Right lung (tissue), 10 donors: ENCODE measurements at places on chromosomes 1 and 21. TPM values are rescaled to one million over a fixed set of nuclear protein-coding genes. Genes with fewer than 3 reads are reported as not detected.

INSRR gene
- polyA plus RNA-seq: 0.05 TPM

KIFAP3 gene
- polyA plus RNA-seq: 34.2 TPM

HSD3B2 gene
- 0.23 TPM for polyA plus RNA-seq

SLFNL1 gene
- polyA plus RNA-seq: 1.9 TPM

SPOCD1 gene
- polyA plus RNA-seq: 0.30 TPM

HSF2BP gene
- polyA plus RNA-seq: 1.3 TPM

PROK1 gene
- polyA plus RNA-seq: not detected

WDTC1 gene
- polyA plus RNA-seq: 32.0 TPM

C1orf115 gene
- 19.4 TPM for polyA plus RNA-seq

AADACL3 gene
- polyA plus RNA-seq: not detected

- no peak for DNase-seq
These were observed 164.2 kb upstream of the C1orf21 start for GRCh38 chr1:184222652-184223052.

DNA sequence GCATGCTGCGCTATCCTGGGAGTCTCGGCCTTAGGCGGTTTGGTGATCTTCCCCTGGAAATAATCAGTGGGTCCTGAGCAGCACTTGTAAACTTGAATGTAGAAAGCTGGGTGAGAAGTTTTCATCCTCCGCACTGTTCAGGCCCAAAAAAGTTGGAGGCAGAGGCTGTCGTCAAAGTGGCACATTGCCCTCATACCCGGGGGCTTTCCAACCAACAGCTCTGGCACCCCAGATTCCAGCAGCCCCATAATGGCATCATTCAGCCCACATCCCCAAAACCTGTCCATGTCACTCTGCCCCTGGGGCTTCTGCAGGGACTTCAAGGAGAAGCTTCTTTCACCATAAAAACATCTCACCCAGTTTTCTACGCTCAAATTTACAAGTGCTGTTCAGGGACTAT lies 59.3 kb downstream of the TOR1AIP2 start:
- DNase-seq: no peak

DNA sequence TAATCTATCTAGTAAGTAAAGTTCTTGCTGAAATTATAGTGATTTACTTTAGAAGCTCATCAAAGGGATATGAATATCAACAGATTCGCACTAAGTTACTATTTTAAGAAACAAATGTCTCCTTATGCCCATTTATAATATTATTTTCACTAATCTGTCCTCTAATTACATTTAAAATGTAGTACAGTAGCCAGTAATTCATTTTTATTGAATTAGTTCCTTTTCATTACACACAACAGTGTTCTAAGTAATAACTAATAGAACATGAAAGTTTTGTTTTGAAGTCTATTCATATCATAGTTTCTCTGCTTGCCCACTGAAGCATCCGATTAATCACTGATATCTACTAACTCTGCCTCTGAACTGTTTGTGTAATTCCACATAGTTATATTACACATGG lies 225.8 kb downstream of the NEGR1 start:
- DNase-seq: no peak

GRCh38 chr1:21050031-21050430 lies 126.7 kb downstream of the EIF4G3 start:
- no peak for DNase-seq

- DNase-seq: no peak
These were observed 204.3 kb upstream of the GRIK3 start for GRCh38 chr1:37238364-37239224.

DNA sequence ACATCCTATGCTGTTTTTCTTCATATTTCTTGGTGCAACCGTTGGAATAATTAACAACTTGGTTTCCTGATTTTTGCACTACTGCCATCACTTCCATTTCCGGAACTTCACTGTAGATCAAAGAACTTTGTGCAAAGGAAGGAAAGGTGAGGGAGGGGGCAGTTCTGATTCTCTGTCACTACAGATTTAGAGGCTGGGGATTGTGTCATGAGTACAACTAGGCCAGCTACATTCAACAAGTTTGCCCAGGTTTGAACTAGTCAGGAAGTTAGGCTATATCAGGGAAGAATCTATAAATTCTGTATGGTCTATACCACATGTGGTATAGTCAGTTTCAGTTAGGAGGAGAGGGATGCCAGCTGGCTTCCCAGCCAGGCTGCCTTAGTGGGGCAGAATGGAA lies 84.2 kb downstream of the RGL1 start:
- no peak for DNase-seq

DNA sequence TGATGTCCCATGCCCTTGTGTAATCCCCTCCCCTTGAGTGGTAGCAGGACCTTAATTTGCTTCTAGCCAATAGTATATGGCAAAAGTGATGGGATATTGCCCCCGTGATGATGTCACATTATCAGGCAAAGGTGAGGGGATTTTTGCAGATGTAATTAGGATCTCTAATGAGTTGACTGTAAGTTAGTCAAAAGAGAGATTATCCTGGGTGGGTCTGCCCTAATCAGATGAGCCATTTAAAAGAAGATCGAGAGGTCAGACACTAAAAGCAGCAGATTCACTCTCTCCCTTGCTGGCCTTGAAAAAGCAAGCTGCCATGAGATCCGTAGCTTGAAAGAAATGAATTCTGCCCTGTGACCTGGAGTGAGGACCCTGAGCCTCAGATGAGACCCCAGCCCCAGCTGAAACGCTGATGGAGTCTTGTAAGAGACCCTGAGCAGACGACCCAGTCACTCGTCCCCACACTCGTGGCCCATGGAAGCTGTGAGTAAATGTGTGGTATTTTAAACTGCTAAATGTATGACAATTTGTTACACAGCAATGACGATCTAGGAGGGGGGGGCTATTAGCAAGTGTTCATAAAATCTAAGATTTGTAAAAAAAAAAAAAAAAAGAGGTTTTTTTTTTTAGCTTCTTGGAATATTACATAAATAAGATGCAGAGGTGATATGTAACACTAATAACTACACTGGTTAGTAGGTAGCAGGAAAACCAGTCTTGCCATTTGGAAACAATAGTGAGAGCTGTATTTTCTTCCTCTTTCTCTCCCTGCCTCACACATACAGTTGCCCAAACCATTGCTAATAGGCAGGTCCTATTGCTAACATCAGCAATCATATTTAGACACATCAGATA lies 50.3 kb upstream of the TARBP1 start:
- DNase-seq: no peak

- DNase-seq: no peak
These were observed 47.6 kb upstream of the PPP2R5A start for GRCh38 chr1:212237651-212238050.

DNA sequence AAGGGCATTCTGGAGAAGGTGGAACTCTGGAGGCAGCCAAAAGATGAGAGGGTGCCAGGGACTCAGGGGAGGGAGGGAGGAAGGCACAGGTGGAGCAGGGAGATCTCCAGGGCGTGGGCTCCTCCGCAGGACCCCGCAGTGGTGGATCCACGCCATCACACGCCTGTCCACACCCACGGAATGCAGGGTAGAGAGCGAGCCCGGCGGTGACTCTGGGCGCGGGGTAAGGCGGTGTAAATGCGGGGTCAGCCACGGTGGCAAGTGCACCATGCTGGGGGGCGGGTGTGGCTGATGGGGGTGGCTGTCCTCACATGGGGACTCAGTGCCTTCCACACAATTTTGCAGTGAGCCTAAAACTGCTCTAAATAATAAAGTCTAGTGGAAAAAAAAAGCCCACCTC lies 105.1 kb upstream of the TTC34 start:
- DNase-seq: no peak

- DNase-seq: no peak
These were observed 10.9 kb downstream of the SMAP2 start for GRCh38 chr1:40384413-40384762.

DNA sequence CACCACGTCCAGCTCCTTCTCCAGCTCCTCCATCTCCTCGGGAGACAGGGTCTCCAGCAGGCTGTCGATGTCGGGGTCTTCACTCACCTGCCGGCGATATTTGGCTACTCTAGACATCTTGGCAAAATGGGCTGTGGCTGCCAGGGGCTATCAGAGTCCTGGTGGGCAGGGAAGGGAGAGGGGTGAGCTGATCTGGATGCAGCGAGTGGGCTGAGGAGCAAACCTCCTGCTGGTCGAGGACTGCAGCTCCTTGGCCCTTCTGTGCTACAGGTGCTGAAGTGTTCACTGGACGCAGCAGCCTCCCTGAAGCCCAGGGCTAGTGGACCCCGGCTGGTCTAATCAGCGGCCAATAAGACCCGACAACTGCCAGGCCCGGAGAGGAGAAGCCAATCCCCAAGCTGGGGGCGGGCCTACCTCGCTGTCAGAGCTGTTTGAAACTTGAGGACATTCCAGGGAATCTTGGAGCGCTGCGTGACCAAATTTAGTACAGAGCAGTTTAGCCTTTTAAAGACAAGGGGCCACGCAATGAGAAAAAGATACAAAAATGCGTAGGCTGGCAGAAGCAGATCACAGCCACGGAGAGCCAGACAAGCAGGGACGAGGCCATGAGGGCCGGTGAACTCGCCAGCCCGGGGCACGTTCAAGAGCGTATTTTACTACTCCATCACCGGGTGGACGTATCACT lies at the start of gene LMOD1:
Gene LMOD1 (minus strand): TSS at position 325 of the 685 bp plus-strand sequence. CDS start 208 bp downstream, at position 117.
- peak; percentile 82 for DNase-seq

DNA sequence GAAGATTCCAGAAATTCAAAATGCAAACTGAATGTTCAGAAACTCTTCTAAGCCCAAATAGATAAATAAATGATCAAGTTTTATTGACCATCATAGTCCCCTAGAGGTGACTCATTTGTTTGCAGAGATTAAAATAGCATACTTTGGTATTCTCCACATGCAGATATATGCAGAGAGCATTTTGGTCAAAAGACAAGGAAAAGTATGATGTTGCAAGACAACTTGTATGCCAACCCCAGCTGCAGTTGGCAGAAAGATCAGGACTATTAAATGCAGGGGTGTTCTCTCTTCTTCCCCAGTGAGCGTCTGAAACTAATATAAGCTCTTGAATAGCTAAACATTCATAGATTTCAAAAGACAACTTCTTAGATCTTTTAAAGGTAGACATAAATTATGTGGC lies 404.9 kb downstream of the LTN1 start:
- no peak for DNase-seq

GRCh38 chr1:78227705-78228635 lies 182.2 kb downstream of the GIPC2 start:
- no peak for DNase-seq

DNA sequence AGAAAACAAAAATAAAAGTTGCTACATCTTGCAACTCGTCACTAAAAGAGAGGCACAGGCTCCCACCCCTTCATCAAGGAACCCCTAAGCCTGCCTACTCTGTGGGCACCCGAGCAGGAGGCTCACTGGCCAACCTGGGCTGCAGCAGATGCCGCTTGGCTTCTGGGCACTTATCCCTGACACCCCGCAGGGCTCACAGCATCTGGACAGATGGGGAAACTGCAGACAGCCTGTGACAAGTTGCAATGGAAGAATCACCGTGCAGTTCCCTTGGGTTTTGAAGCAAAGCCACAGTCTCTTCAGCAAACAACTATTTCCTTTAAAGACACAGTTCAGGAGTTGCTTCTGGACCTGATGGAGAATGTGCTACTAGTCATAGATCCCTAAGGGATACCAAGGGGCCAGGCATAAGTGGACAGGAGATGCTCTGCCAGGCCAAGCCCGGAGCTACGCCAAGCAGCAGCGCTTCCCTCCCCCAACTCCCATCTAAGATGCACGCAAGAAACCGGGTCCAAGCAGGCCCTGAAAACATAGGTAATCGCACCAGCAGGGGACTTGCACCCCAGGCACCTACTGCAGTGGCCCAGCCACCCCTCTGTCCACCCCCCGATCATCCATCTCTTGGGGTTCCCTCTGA lies 170.6 kb downstream of the NPHP4 start:
- no peak for DNase-seq

DNA sequence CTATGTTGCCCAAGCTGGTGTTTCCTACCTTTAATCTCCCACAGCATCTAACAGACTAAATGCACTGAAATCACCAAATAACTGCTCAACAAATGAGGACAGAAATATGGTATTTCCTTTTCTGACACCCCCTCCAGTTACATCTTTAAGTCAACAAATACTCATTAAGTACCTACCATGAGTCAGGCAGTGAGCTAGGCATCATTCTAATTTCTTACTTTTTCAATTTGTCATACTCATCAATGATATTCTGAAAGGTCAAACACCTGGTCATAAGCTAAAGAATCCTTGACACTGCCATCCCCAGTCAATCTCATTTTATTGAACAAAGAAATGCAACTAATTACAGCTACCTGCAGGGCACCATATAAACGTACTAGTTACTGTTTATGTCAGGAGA lies 36.6 kb downstream of the LUZP1 start:
- DNase-seq: no peak

GRCh38 chr1:72023063-72023930 lies 259.0 kb downstream of the NEGR1 start:
- DNase-seq: no peak

- DNase-seq: no peak
These were observed 43.9 kb downstream of the ZNF281 start for GRCh38 chr1:200365897-200366426.

- no peak for DNase-seq
These were observed 361.1 kb upstream of the CHRM3 start for GRCh38 chr1:239025223-239025622.

- DNase-seq: no peak
These were observed 35.1 kb downstream of the AK5 start for GRCh38 chr1:77316966-77317365.

DNA sequence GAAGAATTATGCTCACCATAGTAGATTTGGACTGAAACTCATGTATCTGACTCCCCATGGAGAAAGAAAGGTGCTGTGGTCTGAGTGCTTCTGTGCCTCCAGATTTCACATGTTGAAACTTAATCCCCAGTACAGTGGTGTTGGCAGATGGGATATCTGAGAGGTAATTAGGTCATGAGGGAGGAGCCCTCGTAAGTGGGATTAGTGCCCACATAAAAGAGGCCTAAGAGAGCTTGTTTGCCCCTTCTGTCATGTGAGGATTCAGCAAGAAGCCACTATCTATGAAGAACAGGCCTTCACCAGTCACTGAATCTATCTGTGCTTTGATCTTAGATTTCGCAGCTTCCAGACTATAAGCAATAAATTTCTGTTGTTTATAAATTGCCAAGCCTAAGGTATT lies 150.1 kb downstream of the PLPP3 start:
- no peak for DNase-seq

DNA sequence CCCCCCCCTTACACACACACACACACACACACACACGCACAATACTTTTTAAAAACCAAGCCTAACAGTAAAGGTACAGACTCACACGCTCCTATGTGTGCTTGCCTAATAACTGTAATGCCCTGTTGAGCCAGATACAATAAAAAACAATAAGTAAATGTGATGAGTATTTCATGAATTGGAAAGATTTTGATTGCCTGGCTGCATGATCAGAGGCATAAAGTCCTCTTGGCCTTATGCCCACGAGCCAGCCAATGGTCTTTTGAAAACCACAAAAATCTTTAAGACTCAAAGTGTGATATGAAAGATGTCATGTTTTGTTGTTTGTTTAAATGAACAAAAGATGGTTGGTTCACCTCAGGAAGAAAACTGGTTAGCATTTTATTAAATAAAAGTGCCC lies 441.9 kb upstream of the ZRANB2 start:
- DNase-seq: no peak
